ENCODE measurements at places on chromosomes 1 and 21. TPM values are rescaled to one million over a fixed set of nuclear protein-coding genes. Genes with fewer than 3 reads are reported as not detected.

DNA sequence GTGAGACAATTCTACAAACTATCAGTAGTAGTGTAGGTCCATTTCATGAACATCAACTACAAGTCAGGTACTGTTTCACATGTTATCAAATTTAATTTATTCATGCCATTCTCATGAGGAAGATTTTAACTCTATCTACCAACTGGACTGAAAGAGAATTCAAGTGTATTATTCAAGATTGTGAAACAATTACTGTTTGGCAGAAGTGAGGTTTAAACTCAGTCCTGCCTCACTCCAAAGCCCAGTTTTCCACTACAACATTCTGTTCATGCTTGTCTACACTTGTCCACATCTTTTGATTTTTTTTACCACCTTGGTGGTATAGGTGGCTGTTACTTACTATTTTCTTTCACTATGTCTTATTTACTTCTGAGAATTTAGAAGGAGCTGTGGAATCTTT lies 272.9 kb downstream of the TGFB2 start:
- H3K4me3 ChIP-seq, result no peak overlapping the region
- DNase-seq, result no peak
- no peaks in the 10 kb centered on the region for H3K4me1 ChIP-seq
- no peak overlapping the region for H3K27ac ChIP-seq
- no peaks in the 10 kb centered on the region for H3K36me3 ChIP-seq
- H3K27me3 ChIP-seq, result no peaks in the 10 kb centered on the region

DNA sequence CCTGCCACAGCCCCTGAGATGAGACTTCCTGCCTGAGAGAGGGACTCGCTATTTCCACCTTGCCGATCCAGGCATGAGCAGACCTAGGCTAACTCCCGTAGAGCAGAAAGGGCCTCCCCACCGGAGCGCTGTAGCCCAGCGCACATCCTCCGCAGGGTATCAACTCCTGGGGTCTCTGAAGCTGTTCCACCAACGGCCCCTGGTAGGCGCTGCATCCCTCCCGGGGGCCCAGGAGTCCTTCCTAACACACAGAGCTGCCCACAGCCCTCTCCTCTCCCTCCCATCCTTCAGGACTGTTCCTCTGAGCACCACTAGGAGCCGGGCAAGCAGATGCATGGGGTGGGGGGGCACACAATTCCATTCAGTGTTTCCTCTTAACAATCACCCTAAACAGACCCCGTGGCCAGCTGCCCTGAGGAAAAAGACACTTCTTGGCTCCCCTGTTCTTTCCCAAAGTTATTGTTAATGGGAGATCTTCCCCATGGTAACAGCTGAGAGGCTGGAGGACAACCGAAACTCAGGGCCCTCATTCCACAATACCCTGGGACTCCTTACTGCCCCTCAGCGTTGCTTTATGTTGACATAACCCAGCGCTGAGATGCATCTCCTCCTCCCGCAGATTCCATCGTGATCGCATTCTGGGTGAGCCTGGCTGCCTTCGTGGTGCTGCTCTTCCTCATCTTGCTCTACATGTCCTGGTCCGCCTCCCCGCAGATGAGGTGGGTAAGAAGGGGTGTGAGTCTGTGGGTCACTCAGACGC lies 7.5 kb downstream of the MRAP start:
- H3K36me3 ChIP-seq, result no peaks in the 10 kb centered on the region
- H3K4me1 ChIP-seq, result no peaks in the 10 kb centered on the region
- H3K27ac ChIP-seq, result no peak overlapping the region

DNA sequence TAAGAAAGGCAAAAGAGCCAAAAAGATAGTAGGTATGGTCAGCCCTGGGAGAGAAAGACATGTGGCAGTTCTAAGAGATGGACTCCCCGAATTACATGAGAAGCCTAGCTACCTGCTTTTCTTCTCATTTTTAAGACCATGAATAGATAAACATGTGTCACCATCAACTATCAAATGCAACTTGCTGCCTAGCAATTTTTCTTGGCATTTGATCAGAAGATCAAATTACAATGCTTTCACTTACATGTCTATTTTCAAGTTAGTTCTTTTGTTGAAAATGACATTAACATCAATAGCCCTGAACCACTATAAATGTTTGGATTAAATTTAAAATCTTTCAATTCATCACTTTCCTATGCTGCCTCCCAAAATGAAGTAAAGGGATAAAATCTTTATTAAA lies 212.3 kb downstream of the HHIPL2 start:
- no peaks in the 10 kb centered on the region for H3K4me1 ChIP-seq
- no peak overlapping the region for H3K4me3 ChIP-seq
- no peaks in the 10 kb centered on the region for H3K36me3 ChIP-seq
- DNase-seq, result no peak
- no peaks in the 10 kb centered on the region for H3K27me3 ChIP-seq
- H3K27ac ChIP-seq, result no peak overlapping the region

Gene SH2D2A
- 4.6 TPM for total RNA-seq

All from breast epithelium (tissue), 4 donors.